ENCODE measurements at places on chromosomes 12 and 14.

DNA sequence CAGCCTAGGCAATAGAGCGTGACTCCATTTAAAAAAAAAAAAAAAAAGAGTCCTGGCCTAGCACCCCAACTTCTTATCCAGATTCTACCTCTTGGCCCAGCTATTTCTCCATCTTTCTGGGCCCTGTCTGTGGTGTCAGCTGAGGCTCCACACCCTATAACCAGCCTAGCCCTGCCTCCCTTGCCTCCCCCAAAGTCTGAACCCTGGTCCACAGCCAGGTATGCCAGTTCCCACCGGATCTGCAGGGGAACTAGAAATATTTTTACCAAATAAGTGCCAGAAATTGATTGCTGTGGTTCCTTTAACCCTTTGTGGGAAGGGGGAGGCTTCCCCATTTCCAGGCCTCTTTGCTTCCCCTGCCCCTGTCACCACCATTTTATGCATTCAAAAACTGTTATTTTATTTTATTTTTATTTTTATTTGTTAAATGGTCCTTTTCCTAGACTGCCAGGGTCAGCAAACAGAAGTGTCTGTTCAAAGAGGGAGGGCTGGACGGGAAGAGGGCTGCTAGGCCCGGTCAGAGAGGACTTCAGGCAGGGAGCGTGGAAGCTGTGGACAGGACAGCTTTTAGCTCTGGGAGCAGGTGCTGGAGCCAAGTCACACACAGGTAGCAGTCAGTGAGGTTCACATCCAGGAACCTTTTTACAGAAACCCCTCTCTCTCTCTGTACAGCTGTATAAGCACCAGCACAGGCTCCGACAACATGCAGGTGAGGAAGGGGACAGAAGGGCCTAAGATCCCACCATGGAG is 23.2 kb downstream of the TTC9 start:
- DNase-seq = no peak

GRCh38 chr12:46483572-46484395 is 111.2 kb upstream of the SLC38A2 start:
- DNase-seq = no peak

GRCh38 chr12:121131941-121132341 is 735 bp upstream of the P2RX7 start:
- no peak for DNase-seq

DNA sequence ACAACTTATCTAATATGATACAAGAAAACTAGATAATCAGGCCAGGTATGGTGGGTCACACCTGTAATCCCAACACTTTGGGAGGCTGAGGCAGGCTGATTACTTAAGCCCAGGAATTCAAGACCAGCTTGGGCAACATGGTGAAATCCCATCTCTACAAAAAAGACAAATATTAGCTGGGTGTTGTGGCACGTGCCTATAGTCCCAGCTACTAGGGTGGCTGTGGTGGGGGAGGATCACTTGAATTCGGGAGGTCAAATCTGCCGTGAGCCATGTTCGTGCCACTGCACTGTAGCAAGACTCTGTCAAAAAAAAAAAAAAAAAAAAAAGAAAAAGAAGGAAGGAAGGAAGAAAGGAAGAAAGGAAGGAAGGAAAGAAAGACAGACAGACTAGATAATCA is 27.0 kb downstream of the ZCRB1 start:
- DNase-seq = no peak
